Naive thymus-derived CD4-positive, alpha-beta T cell (primary cell): ENCODE measurements at places on chromosomes 1 and 21.

GRCh38 chr1:90730243-90731022 is 13.3 kb upstream of the BARHL2 start:
- peaks cover 54% of the 10 kb centered on the region for H3K27me3 ChIP-seq
- peaks cover 14% of the 10 kb centered on the region for H3K4me1 ChIP-seq
- DNase-seq, result peak; percentile 26

DNA sequence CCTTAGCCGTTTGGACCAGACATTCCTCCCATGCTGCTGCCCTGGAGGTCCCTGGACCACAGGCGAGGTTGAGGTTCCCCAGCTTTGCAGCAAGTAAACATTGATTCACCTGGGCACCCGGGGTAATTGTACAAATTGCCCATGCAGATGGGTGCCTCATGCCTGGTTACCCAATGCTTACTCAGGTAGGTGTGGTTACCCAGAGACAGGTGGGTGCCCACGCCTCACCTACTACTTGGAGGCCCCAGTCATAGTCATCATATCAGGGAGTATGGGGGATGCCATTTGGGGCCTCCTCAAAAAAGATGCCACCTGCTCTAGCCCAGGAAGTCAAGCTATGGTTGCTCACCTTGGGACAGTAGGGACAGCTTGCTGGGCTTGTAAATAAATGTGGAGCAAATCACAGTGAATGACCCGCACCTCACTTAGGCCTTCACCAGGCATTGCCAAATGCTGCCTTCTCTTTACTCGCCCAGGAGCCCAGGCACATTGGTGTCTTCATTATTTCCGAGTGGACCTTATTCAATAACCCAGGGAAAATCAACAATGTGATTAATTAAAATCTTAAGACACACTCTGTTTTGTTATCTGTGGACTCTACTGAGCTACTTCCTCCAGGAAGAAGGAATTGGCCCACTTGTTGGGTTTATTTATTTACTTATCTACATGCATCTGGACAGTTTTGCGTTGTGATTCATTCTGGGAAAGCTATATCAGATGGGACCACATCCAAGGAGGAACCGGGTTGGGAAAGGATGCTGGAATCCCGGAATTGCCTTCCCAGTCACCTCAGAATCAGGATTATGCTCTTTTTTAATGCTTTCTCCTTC is 35.6 kb upstream of the GRHL3 start:
- H3K27ac ChIP-seq, result no peak overlapping the region
- no peak for DNase-seq
- H3K36me3 ChIP-seq, result no peaks in the 10 kb centered on the region

- no peak for DNase-seq
- H3K27me3 ChIP-seq, result no peaks in the 10 kb centered on the region
- no peaks in the 10 kb centered on the region for H3K4me1 ChIP-seq
Observed at GRCh38 chr1:81126989-81127581, 673.6 kb upstream of the ADGRL2 start.

DNA sequence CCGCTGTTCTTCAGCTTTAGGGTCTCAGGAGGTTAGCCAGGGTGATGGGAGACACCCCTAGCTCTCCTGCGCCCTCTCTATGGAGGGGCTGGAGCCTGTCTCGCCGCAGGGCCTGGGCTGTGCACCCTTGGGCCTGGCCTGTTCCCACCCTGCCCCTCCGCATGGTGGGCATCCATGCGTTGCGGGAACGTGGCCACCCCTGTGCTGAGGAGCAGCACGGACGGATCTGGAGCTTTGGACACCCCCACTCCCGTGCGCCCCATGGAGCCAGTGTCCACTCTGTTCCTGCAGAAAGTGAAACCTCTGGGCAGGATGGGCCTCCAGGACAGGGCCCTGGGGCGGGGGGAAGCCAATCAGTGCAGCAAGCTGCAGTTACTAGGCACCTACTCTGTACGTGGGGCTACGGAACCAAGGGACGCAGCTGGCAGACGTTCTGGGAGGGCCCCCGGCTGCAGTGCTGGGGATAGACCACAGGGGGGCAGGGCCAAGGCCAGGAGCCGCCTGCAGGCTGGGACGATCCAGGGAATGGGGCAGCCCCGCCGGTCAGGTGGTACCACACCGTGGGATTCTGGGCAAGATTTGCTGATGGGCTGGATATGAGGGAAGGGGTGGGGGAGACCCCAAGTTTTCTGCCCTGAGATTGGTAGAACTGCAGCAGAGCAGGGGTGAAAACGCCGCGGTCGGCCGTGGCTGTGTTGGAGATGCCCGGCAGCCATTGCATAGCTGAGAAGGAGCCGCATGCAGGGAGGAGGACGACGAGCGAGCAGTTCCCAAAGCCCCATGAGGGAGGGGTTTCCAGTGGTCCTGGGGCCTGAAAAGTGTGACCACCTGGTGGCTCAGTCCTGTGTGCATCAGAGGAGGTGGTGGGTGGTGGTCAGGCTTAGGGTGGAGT is 43.3 kb downstream of the TP73 start:
- no peaks in the 10 kb centered on the region for H3K36me3 ChIP-seq
- no peak overlapping the region for H3K27ac ChIP-seq
- no peak overlapping the region for H3K4me3 ChIP-seq
- no peaks in the 10 kb centered on the region for H3K4me1 ChIP-seq
- DNase-seq, result peak; percentile 30

DNA sequence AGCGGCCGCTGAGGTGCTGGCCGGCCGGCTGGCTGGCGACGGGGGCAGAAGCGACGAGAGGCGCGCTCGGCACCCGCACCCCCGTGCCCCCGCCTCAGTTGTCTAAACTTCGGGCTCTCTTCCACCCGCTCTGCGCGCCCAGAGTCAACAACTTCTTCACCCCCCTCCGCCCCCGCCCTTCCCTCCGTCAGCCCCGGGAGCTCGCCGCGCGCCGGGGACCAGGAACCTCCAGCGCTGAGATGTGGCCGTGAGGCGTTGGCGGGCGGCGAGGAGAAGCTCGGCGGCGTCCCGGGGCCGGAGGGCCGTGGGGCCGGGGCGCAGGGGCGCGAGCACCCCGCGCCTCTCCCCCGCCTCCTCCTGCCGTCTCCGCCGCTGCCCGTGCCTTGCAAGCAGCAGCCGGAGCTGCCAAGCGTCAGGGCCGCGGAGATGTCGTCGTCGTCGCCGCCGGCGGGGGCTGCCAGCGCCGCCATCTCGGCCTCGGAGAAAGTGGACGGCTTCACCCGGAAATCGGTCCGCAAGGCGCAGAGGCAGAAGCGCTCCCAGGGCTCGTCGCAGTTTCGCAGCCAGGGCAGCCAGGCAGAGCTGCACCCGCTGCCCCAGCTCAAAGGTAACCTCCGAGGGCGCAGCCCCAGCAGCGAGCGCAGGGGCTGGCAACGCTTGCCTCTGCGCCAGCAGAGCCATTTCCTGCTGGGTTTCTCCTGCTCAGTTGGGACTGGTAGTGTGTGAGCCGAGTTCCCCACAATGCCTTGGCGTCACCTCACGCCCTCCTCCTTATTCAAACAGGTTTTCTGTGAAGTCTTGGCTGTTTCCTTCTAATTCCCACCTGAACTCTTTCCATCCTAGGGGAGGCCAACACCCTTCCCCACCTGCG is 710 bp downstream of the PPP2R5A start:
- no peaks in the 10 kb centered on the region for H3K36me3 ChIP-seq
- peak overlapping the region; percentile 96 for H3K27ac ChIP-seq
- H3K4me1 ChIP-seq, result peaks cover 28% of the 10 kb centered on the region
- H3K27me3 ChIP-seq, result no peaks in the 10 kb centered on the region
- peak; percentile 66 for DNase-seq
- peak overlapping the region; percentile 96 for H3K4me3 ChIP-seq

GRCh38 chr1:71785000-71785399 is 497.3 kb downstream of the NEGR1 start:
- no peaks in the 10 kb centered on the region for H3K4me1 ChIP-seq
- H3K4me3 ChIP-seq, result no peak overlapping the region
- DNase-seq, result no peak
- no peaks in the 10 kb centered on the region for H3K36me3 ChIP-seq

- H3K36me3 ChIP-seq, result no peaks in the 10 kb centered on the region
- no peaks in the 10 kb centered on the region for H3K4me1 ChIP-seq
- no peaks in the 10 kb centered on the region for H3K27me3 ChIP-seq
- no peak for DNase-seq
- H3K4me3 ChIP-seq, result no peak overlapping the region
Observed at GRCh38 chr1:98735756-98736155, 74.2 kb downstream of the SNX7 start.

DNA sequence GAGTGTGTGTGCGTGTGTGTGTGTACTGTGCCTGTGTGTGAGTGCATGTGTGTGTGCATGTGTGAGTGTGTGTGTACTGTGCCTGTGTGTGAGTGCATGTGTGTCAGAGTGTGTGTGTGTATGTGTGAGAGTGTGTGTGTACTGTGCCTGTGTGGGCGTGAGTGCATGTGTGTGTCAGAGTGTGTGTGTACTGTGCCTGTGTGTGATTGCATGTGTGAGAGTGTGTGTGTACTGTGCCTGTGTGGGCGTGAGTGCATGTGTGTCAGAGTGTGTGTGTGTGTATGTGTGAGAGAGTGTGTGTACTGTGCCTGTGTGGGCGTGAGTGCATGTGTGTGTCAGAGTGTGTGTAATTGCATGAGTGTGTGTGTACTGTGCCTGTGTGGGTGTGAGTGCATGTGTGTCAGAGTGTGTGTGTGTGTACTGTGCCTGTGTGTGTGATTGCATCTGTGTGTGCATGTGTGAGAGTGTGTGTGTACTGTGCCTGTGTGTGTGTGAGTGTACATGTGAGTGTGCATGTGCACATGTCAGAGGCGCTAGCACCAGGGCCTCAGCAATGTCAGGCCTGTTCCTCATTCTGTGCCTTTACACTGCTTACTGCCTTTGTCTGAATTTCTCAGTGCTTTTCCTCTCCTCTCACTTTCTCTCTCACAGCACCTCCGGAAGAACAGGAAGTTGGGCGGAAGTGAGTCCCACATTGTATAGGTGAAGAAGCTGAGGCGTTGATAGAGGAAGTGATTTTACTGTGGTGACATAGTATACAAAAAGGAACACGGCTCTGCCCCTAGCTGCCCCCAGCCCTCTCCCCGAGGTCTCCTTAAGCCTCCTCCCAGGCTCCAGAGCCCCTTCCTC is 4.9 kb downstream of the SLC5A9 start:
- DNase-seq, result peak; percentile 26
- no peaks in the 10 kb centered on the region for H3K27me3 ChIP-seq
- H3K27ac ChIP-seq, result peak overlapping the region; percentile 42
- H3K4me1 ChIP-seq, result peaks cover 6% of the 10 kb centered on the region
- peak overlapping the region; percentile 1 for H3K4me3 ChIP-seq
- no peaks in the 10 kb centered on the region for H3K36me3 ChIP-seq

GRCh38 chr1:223684488-223684792 is 18.9 kb upstream of the CAPN8 start:
- DNase-seq, result no peak
- H3K27ac ChIP-seq, result no peak overlapping the region
- H3K4me3 ChIP-seq, result no peak overlapping the region
- no peaks in the 10 kb centered on the region for H3K36me3 ChIP-seq

GRCh38 chr1:10708757-10709156 is 87.7 kb downstream of the CASZ1 start:
- no peaks in the 10 kb centered on the region for H3K36me3 ChIP-seq
- no peaks in the 10 kb centered on the region for H3K4me1 ChIP-seq
- no peak for DNase-seq
- no peak overlapping the region for H3K27ac ChIP-seq
- H3K4me3 ChIP-seq, result no peak overlapping the region
- H3K27me3 ChIP-seq, result no peaks in the 10 kb centered on the region

DNA sequence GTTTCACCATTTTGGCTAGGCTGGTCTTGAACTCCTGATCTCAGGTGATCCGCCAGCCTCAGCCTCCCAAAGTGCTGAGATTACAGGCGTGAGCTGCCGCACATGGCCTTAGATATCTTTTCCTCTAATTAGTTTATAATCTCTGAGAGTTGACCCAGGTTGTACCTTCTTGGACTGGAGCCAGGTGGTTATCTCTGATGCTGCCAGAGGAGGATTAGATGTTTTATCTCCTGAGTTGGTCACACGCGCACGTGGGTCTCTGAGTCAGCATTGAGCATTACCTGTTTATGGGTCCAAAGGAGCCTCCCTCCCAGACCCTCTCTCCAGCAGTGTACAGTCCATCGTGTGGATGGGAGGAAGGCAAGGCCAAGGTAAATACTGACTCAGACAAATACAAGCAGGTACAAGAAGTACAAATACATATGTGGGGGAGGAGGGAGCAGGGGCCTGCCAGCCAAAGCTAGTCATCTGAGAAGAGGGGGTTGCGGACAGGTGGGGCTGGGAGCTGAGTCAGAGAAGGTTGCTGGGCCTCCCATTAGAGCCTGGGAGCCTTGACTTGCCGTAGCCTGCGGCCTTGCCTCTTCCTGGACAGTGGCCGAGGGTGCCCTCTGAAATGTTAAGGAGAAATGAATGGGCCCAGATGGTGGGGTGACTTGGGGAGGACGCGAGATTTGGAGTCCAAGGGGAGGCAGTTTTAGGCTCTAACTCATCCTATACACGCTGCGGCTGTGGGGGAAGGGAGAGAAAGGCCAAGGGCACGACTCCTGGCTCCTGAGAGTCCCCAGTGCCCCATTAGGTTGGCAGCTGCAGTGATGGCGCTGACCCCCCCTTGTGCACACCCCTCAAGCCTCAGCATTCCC is 13.1 kb downstream of the IL6R start:
- peak overlapping the region; percentile 40 for H3K4me3 ChIP-seq
- no peaks in the 10 kb centered on the region for H3K4me1 ChIP-seq
- H3K27me3 ChIP-seq, result no peaks in the 10 kb centered on the region
- H3K27ac ChIP-seq, result peak overlapping the region; percentile 76
- no peak for DNase-seq

- H3K4me1 ChIP-seq, result no peaks in the 10 kb centered on the region
- no peak overlapping the region for H3K4me3 ChIP-seq
- H3K36me3 ChIP-seq, result no peaks in the 10 kb centered on the region
Observed at GRCh38 chr1:21634806-21635535, 34.2 kb downstream of the RAP1GAP start.

- DNase-seq, result peak; percentile 90
- H3K27me3 ChIP-seq, result no peaks in the 10 kb centered on the region
- peak overlapping the region; percentile 76 for H3K27ac ChIP-seq
- H3K4me3 ChIP-seq, result no peak overlapping the region
Observed at GRCh38 chr1:39183503-39184353, 20.8 kb upstream of the MACF1 start.

DNA sequence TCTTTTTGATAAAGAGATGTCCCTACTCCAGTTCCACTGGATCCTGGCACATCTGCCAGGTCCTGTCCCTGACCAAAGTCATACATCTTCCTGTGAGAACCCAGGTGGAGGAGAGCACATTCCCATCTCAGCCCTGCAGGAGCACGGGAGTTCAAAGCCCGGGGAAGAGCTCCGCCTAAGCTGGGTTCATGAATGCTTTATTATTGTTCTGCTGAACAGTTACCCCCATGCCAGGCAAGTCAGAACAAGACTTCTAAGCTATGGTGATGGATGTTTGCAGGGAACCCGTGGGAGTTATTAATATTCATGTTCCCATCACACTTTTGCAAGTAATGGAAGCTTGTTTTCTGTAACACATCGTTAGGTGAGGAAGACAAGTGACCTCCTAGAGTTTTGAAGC is 62.9 kb downstream of the SEC16B start:
- H3K36me3 ChIP-seq, result no peaks in the 10 kb centered on the region
- H3K27ac ChIP-seq, result no peak overlapping the region
- DNase-seq, result no peak
- H3K4me1 ChIP-seq, result no peaks in the 10 kb centered on the region
- no peaks in the 10 kb centered on the region for H3K27me3 ChIP-seq
